ENCODE measurements at places on chromosomes 3 and 15.

DNA sequence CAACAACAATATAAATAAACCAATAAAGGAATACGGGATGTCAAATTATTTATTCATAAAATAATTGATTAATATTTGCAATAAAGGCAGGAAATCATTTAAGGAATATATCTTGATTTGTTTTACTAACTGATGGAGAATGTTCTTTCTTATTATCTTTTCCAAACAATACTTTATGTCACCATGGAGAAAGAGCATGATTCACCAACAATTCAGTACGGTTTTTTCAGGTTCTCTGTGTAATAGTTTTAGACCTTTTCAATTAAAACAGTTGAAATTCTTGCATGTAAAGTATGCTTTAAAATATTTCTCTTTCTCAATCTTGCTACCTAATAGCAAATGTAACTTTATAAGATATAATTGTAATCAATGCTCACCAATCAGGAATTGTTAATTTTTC, 41.7 kb upstream of the MBNL1 start:
- DNase-seq: no peak

DNA sequence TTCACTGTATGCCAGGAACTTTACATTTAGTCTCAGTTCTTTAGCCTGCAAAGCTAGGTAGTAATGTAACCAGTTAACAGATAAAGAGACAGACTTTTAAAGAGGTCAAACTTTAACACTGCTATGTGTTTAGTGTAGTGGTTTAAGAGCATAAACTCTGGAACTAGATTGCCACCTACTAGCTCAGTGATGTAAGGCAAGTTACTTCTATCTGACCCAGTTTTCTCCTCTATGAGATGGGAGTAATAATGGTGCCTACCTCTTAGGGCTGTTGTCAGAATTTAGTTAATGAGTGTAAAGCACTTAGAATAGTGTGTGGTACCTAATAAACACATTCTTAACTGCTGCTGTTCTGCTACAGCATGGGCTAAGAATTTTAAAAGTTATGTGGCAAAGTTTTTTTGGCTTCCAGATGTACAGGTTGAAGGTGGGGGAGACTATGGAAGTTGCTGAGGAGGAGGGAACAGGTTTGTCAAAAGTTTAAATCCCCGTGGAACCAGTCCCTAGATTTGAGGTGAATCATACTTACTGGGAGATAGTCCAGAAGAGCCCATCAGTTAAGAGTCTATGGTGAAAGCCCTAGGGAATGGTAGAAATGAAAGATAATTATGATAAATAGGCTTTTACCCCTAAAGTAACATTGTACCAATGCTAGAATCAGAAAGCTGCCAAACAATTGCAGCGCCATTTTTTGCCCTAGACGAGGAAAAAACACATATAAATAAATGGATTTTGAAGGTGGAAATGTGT, 13.9 kb downstream of the TSC22D2 start:
- DNase-seq: no peak

DNA sequence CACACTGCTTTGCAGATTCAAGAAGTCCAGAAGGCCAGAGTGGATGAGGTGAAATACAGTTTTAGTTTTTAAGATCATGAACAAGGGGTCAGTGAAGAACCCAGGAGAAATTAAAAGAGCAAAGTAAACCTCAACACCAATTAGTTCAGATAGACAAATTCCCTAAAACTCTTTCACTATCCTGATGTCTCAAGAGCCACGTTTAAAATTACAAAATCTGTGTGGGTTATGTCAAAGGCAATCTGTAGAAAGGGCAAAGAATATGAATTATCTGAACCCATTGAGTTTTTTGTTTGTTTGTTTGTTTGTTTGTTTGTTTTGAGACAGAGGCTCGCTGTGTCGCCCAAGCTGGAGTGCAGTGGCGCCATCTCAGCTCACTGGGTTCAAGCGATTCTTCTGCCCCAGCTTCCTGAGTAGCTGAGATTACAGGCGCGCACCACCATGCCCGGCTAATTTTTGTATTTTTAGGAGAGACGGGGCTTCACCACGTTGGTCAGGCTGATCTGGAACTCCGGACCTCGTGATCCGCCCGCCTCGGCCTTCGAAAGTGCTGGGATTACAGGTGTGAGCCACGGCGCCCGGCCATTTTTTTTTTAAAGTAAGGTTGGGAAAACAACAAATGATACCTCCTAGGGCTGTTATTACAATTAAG, 32.1 kb upstream of the ST3GAL6 start:
- no peak for DNase-seq

DNA sequence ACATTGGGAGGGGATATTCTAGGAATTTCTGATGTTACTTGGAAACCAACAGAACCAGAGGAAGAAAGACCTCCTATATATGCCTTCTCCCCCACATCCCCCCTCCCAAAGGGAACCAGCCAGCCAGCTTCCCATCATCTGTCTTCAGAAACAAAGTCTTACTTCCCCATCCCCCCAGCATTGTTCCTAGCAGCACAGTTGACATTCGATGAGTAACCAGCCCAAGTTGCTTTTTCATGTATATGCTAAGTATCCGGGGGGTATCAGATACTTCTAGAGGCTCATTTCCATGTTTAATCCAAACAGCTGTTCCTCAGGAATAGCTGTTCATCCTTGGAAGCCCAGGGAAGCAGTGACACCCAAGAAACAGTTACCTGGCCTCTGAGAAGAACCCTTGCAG, 16.0 kb downstream of the RMDN3 start:
- DNase-seq: no peak

DNA sequence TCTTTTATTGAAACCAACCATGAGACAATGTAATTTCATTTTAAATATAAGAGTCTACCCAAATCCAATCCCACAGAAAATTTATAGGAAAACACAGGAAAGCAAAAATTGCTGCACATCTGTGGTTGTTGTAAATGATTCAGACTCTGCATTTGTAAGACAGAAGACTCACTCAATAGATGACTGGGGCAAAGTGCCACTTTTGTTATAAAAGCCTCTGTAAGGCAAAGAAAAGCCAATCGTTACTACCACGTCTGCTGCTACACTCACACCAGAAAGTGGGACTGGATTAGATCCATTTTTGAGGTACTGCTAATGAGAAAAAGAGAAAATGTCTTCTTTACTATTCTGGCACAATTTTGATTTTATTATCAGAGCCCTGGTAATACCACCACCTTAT, 74.9 kb downstream of the SEMA6D start:
- no peak for DNase-seq

Measured in esophagus squamous epithelium (tissue), 5 donors.